NCI-H2227 treated with DMSO at 0.1 percent for 48 hours (cell line): ENCODE measurements at places on chromosomes 11 and 22.

DNA sequence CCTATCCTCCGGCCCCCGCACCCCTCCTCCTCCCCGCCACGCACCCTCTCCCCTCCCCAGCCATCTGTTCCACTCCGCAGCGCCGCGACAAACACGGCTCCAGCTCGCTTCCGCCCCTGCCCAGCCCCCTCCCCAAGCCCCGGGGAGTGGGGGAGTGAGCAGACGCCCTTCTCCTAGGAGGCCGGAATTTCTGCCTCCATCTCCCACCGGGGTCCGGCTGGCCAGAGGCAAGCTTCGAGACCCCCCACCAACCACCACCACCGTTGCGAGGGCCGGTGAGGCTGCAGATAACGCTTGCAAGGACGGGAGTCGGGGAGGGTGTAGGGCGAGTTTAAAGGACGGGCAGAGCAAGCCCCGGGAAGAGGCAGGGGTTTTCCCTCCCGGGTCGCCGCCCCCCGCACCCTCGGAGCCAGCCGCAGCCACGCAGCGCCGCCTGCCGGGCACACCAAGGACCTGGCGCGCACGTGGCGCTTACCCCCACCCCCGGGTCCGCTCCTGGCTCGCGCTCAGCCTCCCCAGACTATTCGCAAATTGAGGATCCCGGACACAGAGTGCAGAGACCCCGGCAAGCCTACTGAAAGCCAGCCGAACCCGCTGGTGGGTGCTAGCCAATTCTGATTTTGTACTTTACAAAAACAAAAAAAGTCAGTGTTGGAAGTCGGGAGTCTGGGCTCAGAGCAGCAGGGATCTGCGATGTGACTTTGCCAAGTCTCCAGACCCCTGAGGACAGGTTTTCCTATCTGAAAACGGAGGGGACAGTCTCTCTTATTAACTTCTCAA lies 22.6 kb downstream of the RTN4RL2 start:
- peak; percentile 40 for DNase-seq

GRCh38 chr11:119190531-119190930 lies 5.3 kb downstream of the NHERF4 start:
- DNase-seq, result no peak

DNA sequence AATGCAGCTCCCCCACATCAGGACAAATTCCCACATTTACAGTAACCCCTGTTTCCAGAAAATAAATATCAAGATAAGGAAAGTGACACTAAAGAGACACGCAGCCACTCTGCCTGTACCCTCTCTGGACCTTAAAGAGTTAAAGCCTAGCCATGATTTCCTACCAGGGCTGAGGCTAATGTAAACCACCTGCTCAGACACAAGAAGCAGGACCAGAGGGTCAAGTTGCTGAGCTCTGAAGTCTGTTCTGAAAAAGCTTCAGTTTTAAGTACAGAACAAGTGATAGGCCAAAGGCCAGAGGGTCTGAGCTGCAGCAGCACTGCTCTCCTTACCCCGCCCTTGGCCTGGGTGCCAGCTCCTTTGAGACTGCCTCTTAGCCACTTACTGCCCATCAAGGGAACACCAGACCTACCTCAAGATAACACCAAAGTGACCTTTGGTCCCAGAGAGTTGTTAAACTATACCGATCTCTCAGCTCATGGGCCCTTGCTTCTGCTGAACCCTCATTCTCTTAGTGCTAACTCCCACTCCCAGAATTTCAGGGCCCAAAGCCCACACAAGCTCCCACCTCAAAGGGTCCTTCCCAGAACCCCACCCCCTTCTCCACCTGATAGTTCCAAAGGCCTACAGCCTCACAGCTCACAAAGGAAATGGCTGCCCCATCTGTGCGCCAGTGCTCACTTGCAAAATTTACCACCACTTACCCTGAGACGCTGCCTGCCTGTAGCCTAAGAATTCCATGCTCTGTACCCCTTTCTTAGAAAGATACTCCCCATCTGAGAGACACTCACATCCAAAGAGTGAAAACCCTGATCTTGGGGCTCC lies 40.5 kb downstream of the IL18BP start:
- no peak for DNase-seq

DNA sequence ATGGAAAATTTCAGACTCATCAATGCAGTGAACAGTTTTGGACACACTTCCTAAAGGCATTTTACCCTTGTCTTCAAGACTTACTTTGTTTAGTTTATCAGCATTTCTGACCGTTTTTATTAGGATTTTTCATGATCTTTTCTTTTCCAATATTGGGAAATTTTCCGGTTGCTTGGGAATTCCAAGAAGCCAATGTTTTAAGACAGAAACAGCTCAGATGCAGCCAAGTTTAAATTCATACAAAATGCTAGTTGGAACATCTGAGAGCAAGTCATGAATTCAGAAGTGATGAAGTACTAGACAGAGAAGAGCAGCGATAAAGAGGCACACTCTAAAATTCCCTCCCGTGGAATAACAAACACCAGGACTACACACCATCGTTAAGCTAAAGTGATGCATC lies 68.6 kb downstream of the RAB38 start:
- no peak for DNase-seq
